ENCODE measurements at places on chromosomes 7 and 10. TPM values are rescaled to one million over a fixed set of nuclear protein-coding genes. Genes with fewer than 3 reads are reported as not detected.

Gene AGBL3
- total RNA-seq: 2.4 TPM

GRCh38 chr10:3783316-3783681 lies 1.7 kb downstream of the KLF6 start:
- peak overlapping the region; percentile 100 for H3K27ac ChIP-seq
- DNase-seq: peak; percentile 84
- H3K27me3 ChIP-seq: no peaks in the 10 kb centered on the region

Gene NXPH1
- total RNA-seq: not detected

GRCh38 chr7:107810626-107811025 lies 7.6 kb upstream of the SLC26A3 start:
- H3K36me3 ChIP-seq: no peaks in the 10 kb centered on the region
- H3K4me1 ChIP-seq: peaks cover 5% of the 10 kb centered on the region
- no peak overlapping the region for H3K27ac ChIP-seq
- no peaks in the 10 kb centered on the region for H3K27me3 ChIP-seq
- H3K4me3 ChIP-seq: no peak overlapping the region
- DNase-seq: no peak

DNA sequence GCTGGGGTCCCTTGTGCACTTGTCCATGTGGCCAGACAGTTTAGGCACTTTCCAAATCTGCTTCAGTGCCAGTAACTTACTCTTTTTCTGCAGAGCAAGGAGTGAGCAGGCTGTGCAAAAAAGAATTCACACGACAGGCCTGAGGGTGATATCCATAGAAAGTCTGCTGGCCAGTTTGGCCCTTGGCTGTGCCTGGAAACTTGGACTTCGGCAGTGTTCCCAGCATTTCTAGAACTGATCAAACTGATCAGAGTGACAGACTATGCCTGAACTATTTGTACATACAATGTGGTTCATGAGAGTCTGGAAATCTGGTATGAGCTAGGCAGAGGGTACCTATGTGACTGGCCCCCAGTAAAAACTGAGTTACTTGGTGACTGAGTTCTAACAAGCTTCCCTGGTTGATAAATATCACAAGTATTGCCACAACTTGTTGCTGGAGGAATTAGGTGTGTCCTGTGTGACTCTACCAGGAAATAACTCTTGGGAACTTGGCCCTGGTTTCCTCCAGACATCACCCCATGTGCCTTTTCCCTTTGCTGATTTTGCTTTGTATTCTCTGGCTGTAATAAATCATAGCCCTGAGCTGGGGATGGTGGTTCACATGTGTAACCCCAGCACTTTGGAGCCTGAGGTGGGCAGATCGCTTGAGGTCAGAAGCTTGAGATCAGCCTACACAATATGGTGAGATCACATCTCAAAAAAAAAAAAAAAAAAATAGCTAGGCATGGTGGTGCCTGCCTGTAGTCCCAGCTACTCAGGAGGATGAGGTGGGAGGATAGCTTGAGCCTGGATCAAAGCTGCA lies 3.3 kb upstream of the DENND10 start:
- H3K36me3 ChIP-seq: no peaks in the 10 kb centered on the region
- H3K27ac ChIP-seq: peak overlapping the region; percentile 49
- peak; percentile 59 for DNase-seq
- H3K27me3 ChIP-seq: no peaks in the 10 kb centered on the region
- H3K4me1 ChIP-seq: peaks cover 18% of the 10 kb centered on the region

- DNase-seq: no peak
- no peak overlapping the region for H3K27ac ChIP-seq
- peaks cover 25% of the 10 kb centered on the region for H3K27me3 ChIP-seq
- no peaks in the 10 kb centered on the region for H3K4me1 ChIP-seq
Measured at GRCh38 chr10:71649631-71650030, 69.9 kb downstream of the C10orf105 start.

Gene TMEM270
- not detected for total RNA-seq

DNA sequence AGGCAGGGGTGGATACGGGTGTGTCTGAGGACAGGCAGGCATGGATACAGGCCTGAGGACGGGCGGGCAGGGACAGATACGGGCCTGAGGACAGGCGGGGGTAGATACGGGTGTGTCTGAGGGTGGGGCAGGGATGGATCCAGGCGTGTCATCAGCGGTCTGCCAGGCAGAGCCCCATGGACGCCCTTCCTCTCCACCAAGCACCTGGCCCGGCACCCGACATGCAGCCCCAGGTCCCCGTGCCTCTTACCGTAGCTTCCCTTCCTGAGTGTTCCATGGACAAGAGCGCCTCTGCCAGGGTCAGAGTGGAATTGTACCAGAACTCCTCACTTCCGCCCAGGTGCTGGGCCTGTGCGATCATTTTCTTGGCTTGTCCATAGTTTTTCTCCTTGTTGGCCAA lies 74.6 kb upstream of the NKX6-2 start:
- H3K4me3 ChIP-seq: no peak overlapping the region
- no peak overlapping the region for H3K27ac ChIP-seq
- DNase-seq: no peak
- H3K27me3 ChIP-seq: peaks cover 27% of the 10 kb centered on the region
- H3K36me3 ChIP-seq: no peaks in the 10 kb centered on the region
- no peaks in the 10 kb centered on the region for H3K4me1 ChIP-seq

GRCh38 chr10:16952610-16953009 lies 135.4 kb upstream of the RSU1 start:
- DNase-seq: no peak
- H3K36me3 ChIP-seq: no peaks in the 10 kb centered on the region
- H3K27me3 ChIP-seq: no peaks in the 10 kb centered on the region
- H3K4me3 ChIP-seq: no peak overlapping the region

DNA sequence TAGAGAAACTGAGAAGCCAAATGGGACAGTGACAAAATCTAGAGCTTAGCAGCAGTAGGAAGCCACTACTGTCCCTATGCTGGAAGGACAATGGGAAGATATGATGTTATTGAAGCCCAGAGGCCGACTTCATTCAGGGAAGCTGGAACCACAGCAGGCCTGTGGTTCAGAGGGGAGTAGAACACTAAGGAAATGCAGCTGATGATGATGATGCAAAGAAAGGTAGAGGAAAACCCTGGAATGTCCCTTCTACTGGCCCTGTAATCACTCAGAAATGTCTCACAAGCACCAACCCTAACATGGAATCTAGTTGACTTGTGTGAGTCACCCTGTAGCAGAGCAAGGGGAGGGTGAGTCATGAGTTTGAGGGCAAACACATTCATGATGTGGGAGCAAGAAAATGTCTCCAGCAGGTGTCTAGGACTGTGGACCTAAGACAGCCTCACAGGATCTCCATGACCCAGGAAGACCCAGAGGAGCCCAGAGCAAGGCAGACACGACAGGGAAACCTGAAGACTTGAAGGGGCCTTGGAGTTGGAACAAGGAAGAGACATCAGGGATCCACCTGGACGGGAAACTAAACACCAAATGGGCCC lies 37.0 kb upstream of the LRRC17 start:
- H3K4me3 ChIP-seq: no peak overlapping the region
- DNase-seq: peak; percentile 99
- H3K27ac ChIP-seq: peak overlapping the region; percentile 90
- no peaks in the 10 kb centered on the region for H3K27me3 ChIP-seq
- peaks cover 48% of the 10 kb centered on the region for H3K4me1 ChIP-seq

Gene PRR15
- 6.1 TPM for total RNA-seq

Gene MALRD1
- not detected for total RNA-seq

DNA sequence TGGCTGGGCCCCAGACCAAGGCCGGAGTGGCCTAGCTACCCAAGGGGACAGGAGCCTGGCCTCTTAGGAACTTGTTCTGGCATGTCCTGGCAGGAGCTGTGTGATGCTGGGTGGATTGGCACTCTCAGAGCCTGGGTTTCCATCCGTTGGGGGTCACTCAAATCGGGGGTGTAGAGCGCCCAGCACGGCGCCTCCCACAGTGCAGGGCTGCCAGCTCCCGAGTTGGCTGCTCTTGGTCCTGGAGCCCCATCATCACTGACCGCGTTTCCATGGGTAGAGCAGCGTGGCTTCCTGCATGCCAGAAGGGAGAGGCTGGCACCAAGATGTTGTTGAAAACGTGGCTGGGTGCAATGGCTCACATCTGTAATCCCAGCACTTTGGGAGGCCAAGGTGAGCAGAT lies 70.3 kb downstream of the UNCX start:
- DNase-seq: no peak
- no peak overlapping the region for H3K4me3 ChIP-seq
- no peaks in the 10 kb centered on the region for H3K36me3 ChIP-seq
- no peaks in the 10 kb centered on the region for H3K4me1 ChIP-seq
- H3K27ac ChIP-seq: no peak overlapping the region
- peaks cover 8% of the 10 kb centered on the region for H3K27me3 ChIP-seq

Gene DCLRE1C
- 7.5 TPM for total RNA-seq

DNA sequence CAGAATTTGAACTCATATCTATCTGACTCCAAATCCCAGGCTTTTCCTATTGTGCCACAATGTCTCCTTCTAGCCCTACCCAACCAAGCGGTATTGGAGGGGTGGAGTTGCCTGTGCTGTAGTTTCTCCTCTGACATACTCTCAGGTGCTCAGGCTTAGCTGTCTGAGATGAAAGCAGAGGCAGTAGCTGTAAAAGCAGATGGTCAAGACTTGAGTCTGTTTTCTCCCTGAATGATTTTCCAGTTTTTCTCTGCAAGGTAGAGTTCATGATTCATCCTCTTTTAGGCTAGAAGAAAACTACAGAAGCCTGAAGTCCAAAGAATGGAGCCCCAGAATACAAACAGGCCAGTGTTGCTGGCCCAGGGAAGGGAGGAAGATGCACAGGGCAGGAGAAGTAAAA lies 130.0 kb downstream of the PDE1C start:
- peaks cover 47% of the 10 kb centered on the region for H3K4me1 ChIP-seq
- H3K4me3 ChIP-seq: no peak overlapping the region

DNA sequence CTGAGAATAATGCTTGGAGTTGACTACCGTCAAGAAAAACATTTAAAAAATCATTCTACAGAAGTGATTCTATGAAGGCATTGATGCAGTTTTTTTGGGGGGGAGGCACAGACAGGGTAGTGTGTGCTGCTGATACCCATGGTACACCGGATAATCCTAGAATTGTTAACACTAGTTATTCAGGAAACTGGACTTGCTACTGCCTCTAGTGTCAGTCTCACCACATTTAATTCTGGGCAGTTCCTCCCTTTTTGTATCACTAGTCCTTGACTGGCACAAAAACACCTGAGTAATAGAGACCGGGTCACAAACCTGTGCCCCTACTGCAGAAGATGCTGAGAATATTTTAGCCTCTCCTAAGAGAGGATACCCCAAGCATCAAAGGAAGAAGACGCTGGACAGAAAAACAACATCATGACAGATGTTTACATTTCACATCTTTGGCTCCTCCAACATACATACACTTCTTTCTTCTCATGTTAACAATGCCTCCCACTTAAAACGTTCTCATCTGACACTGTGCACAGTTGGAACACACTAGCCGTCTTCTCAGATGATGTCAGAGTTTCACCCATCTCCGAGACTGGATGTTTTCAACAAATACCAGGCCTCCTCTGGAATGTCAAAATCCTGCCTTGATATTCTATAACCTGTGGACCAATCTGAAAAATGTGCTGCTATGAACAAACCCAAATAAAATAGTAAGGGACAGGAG lies 13.1 kb upstream of the TCAF1 start:
- peaks cover 12% of the 10 kb centered on the region for H3K4me1 ChIP-seq
- no peak overlapping the region for H3K4me3 ChIP-seq
- H3K27me3 ChIP-seq: no peaks in the 10 kb centered on the region
- DNase-seq: no peak

DNA sequence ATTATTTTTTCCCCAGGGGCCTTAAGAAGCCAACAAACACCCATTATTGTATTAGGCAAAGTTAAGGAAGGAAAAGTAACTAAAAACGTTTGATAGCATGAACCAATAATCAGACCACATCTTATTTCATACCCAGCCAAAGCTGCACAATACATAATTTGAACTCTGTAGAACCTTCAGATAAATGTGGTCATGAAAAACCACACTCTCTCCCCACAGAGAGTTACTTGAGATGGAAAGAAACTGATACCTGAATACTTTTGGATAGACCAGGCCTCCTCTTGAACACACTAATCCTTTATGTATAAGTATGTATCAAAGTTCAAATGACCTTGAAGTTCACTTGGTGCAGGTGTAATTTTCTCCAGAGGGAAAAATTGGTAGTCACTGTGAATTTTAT lies 146.6 kb upstream of the FAM13C start:
- no peak for DNase-seq
- no peaks in the 10 kb centered on the region for H3K36me3 ChIP-seq
- no peaks in the 10 kb centered on the region for H3K4me1 ChIP-seq
- no peak overlapping the region for H3K27ac ChIP-seq
- no peak overlapping the region for H3K4me3 ChIP-seq

- peak overlapping the region; percentile 55 for H3K4me3 ChIP-seq
- no peaks in the 10 kb centered on the region for H3K27me3 ChIP-seq
- H3K27ac ChIP-seq: no peak overlapping the region
- no peaks in the 10 kb centered on the region for H3K36me3 ChIP-seq
- DNase-seq: no peak
Measured at GRCh38 chr7:2037301-2037807, 195.4 kb downstream of the MAD1L1 start.

- H3K27ac ChIP-seq: no peak overlapping the region
- H3K27me3 ChIP-seq: no peaks in the 10 kb centered on the region
- no peak overlapping the region for H3K4me3 ChIP-seq
- H3K4me1 ChIP-seq: peaks cover 54% of the 10 kb centered on the region
- no peaks in the 10 kb centered on the region for H3K36me3 ChIP-seq
- peak; percentile 36 for DNase-seq
Measured at GRCh38 chr10:55374060-55374459, 573.0 kb upstream of the PCDH15 start.

DNA sequence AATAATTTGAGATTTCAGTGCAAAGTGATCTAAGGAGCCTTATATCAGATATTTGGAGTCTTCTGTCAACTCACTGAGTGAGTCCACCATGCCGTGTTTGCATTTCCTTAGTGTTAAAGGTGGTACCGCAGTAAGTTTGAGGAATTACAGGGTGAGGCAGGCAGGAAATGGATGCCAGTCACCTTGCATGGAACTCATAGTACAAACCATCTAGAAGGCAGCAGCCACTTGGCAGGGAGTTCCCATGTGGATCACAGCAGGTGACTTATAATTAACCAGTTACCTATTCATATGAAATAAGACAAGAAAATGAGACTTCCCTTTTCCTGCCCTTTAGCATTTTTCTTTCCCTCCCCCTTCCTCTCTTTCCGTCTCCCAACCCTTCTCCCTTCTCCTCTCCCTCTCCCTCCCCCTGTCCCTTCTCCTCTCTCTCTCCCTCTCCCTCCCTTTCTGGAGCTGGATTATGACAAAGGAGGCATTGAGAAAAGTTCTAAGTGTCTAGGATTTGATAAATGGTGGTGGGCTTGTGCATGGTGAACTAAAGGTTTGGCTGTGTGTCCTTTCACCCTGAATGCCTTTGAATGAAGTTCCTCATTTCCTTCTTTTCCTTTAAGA lies 94.1 kb downstream of the LRRC4 start:
- H3K4me1 ChIP-seq: peaks cover 24% of the 10 kb centered on the region
- H3K4me3 ChIP-seq: no peak overlapping the region
- no peak overlapping the region for H3K27ac ChIP-seq
- H3K27me3 ChIP-seq: no peaks in the 10 kb centered on the region
- DNase-seq: no peak
- no peaks in the 10 kb centered on the region for H3K36me3 ChIP-seq

Gene SLC26A3
- total RNA-seq: not detected
